Effector CD8-positive, alpha-beta T cell (primary cell): ENCODE measurements at places on chromosomes 6 and 20.

DNA sequence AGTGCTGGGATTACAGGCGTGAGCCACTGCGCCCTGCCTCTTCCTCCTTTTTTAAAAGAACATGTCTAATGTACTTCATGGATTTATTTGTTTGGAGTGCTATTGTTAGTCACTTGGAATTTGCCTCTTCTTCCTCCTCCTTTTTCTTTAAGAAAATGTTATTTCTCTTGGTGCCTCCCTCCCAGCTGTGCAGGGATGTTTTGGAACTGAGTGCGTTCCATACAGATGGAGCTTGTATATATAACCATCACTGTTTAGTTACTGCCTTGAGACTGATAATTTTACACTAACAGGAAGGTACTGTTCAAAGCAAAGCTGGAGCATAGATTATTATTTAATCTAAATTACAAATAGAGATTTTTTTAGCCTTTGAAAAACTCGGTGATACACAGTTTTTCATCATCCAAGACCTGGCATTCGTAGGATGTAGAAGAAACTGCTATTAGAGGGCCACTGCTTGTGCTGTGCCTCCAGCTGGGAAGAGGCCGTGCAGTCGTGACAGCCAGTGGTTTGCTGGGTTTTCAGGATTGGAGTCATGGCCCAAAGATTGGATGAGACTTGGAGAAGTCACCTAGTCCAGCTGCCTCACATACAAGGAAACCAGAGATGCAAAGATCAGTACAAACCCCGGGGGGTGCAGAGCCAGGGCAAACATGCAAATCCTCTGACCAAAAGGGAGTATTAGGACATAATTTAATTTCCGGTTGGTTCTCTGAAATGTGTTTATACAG lies 123.1 kb downstream of the PLEKHG1 start:
- DNase-seq: no peak

- DNase-seq: no peak
Observed at GRCh38 chr6:114151064-114151690, 180.2 kb upstream of the HDAC2 start.

DNA sequence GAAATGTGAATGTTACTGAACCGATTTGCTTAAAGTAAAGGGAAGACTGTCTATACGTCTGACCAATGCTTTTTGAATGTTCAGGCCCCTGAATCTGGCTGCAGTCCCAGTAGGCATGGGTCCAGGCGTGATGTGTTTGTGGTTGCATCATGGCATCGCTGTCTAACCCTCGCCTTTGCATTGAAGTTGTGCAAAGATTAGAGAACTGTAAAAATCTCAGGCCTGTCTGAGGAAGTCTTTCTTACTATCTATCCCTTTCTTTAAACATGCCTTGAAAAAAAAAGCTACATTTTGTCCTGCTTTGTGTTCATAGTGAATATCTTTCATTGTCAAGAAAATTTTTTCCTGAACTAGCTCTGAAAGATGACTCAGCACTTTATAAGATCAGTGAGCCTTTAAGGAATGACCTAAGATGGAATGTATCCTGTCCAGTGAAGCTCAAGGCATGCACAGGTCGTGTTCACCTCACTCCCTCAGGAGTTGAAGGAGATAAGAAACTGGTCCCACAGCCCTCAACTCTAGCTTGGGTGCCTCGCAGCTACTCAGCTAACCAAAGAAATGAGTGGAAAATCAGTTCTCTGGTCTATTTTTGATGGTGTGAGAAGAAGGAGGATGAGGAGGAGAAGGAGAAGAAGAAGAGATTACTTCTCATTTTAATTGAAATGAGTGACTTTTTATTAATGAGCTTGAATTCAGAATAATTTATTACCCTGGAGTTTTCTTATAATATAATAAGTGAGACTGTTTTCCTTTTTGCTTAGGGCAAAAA lies 48.6 kb downstream of the TPD52L1 start:
- DNase-seq: no peak

- DNase-seq: peak; percentile 55
Observed at GRCh38 chr6:20319520-20320357, 81.9 kb upstream of the E2F3 start.

DNA sequence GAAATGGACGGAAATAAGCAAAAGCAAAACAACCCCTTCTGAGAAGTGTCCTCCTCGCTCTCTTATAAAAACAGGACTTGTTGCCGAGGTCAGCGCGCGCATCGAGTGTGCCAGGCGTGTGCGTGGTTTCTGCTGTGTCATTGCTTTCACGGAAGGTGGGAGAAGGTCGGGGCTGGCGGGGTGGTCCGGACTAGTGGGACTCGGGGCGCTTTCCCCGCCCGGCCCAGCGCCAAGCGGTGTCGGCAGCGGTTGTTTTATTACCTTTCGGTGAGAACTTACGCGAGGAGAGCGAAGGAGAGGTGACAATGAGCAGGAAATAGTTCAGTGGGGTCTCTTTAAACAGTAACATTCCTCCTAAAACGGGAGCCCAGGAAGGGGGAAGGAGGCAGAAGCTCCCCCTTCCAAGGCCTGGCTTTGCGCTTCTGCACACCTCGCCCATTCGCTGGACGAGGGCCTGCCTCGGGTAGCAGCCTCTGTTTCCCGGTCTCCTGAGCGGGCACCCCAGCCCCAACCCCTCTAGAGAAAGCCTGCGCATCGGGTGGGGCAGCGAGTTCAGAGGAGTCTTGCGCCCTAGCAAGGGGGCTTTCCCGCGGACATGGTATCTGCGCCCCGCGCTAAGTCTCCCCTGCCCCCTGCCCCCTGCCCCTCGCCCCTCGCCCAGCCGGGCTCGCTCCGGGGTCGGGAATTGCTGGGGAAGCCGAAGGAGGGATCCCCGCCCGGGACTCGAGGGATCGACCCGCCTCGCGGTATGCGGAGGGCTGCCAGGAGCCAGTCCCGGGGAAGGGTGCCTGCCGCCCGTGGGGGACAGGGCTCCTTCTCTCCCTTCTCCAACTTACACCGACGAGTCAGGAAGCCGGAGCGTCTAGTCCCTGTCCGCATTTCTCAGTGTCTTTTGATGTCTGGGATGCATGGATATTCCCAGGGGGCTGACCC lies 1.2 kb upstream of the TBXT start:
- no peak for DNase-seq

- DNase-seq: no peak
Observed at GRCh38 chr20:58691773-58692578, 624 bp upstream of the NPEPL1 start.

DNA sequence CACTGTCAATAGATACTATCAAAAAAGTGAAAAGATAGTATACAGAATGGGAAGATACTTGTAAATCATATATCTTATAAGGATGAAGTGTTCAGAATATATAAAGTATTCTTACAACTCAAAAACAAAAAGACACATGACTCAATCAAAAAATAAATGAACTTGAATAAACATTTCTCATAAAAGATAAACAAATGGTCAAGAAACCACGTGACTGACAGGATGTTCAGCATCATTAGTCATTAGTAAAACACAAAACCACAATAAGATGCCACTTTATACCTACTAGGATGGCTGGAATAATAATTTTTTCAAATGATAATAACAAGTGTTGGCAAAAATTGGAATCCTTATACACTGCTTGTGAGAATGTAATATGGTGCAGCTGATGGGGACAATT lies 729.1 kb upstream of the HS3ST5 start:
- DNase-seq: no peak
